GM23338 (cell line): ENCODE measurements at places on chromosomes 5 and 9.

DNA sequence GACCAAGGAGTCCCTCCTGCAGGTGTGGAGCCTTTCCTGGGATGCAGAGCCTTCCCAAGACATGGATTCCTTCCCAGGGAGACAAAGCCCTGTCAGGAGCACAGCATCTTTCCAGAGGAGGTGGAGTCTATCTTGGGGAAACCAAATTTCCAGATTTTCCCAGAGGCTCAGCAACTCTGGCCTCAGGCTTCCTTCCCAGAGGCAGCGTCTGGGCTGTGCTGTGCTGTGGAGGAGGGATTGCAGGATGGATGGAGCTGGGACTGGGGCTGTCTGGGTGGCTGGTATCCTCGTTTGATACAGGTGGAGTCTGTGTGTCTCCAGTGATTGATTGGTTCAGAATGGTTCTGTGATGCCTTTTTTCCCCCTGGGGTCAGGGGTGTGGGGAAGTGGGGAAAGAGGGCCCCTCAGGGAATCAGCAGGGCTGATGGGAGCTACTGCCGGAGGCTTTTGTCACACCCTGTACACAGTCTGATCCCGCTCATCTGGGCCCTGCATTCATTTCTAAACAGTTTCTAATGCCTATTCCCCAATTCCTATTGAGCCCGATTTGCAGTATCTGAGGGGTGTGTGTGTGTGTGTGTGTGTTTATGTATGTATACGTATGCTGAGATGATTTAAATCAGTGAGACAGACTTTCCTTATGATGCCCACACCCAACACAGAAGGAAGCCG lies 16.0 kb downstream of the OR13J1 start:
- no peak for DNase-seq

GRCh38 chr9:19049917-19050636 lies 850 bp downstream of the RRAGA start:
- peak; percentile 54 for DNase-seq

GRCh38 chr9:2425676-2426075 lies 195.9 kb upstream of the VLDLR start:
- no peak for DNase-seq

GRCh38 chr5:151750121-151750520 lies 8.3 kb downstream of the ATOX1 start:
- DNase-seq = no peak

- DNase-seq = peak; percentile 32
These were observed 45.3 kb upstream of the CDK5RAP2 start for GRCh38 chr9:120625222-120625621.

GRCh38 chr9:108521063-108521590 lies 334.7 kb downstream of the ACTL7B start:
- no peak for DNase-seq

DNA sequence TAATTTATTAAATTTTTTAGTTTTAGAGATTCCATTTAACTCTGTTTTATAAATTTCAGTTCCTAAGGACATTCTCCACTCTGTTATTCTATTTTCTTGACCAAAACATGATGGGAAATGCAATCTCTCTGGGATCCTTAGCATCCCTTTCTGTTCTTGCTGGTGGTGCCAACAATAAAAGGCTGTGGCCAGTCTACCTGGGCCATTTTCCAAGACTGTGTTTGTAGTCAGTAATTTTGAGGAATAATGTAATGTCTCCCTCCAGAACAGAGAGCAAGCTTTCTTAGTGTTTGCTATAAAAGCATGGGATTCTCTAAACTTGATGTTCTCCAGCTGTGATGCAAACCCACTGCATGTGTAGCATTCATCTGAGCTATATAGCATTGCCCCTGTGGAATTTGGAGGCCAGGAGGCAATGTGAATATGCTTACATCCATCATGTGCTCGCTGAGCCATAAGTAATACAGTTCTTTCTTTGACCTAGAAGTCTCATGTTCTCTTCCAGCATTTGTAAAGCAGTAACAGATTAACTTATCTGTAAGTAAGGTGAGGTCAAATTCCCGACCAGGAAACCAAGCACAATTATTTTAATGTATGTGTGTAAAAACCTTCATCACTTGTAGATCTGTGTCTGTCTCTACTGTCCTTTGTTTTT lies 211.5 kb upstream of the TAS2R1 start:
- DNase-seq = no peak

- peak; percentile 46 for DNase-seq
These were observed 1666.1 kb upstream of the WWC1 start for GRCh38 chr5:166625210-166625865.

DNA sequence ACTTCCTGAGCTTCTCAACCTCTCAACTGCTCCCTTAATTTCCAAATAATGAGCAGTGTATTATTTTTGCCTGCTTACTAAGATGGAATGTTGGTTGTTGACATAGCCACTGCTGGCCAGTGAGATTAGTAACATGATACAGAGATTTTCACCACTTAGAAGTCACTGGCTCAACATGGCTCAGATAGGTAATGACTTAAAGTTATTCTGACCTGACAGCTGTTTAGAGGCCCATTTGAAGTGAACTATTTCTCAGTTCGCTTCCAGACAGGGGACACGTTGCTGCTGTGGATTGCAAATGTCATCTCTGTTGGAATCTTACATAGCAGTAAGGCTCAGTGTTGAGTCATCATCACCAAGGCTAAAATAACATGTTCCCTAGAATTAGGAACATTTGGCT lies 490.2 kb downstream of the TLE4 start:
- no peak for DNase-seq
